ENCODE measurements at places on chromosomes 3 and 15.
A peak's percentile ranks its signal among the peaks of the same experiment; 100 is the strongest.

DNA sequence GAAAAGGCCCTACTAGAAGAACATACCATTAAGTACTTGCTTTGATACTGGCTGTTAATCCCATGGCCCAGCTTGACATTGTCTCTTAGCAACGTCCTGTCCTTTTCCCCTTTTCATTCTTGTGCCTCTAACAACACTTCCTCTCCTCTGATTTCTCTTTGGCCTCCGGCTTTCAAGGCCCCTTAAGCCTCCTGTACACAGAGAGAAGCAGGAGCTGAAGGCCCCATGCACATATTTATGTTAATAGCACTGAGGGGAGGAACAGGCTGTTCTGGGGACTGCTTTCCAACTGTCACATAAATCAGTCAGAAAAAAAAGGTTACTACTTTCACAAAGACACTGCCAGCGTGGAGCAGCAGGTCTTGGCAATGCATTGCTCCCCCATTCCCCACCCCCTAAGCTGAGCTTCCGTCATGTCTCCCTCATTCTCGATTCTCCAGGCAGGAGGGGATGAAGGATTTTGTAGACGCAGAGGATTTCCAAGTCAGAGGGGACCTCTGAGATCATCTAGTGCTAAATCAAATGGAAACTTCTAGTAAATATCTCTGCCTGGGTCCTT is 257.4 kb upstream of the ADAMTS9 start:
- no peak for DNase-seq

- no peak for DNase-seq
Observed at GRCh38 chr15:60419753-60420152, 22.0 kb upstream of the ANXA2 start.

- DNase-seq = no peak
Observed at GRCh38 chr3:101252945-101253344, 67.4 kb downstream of the IMPG2 start.

DNA sequence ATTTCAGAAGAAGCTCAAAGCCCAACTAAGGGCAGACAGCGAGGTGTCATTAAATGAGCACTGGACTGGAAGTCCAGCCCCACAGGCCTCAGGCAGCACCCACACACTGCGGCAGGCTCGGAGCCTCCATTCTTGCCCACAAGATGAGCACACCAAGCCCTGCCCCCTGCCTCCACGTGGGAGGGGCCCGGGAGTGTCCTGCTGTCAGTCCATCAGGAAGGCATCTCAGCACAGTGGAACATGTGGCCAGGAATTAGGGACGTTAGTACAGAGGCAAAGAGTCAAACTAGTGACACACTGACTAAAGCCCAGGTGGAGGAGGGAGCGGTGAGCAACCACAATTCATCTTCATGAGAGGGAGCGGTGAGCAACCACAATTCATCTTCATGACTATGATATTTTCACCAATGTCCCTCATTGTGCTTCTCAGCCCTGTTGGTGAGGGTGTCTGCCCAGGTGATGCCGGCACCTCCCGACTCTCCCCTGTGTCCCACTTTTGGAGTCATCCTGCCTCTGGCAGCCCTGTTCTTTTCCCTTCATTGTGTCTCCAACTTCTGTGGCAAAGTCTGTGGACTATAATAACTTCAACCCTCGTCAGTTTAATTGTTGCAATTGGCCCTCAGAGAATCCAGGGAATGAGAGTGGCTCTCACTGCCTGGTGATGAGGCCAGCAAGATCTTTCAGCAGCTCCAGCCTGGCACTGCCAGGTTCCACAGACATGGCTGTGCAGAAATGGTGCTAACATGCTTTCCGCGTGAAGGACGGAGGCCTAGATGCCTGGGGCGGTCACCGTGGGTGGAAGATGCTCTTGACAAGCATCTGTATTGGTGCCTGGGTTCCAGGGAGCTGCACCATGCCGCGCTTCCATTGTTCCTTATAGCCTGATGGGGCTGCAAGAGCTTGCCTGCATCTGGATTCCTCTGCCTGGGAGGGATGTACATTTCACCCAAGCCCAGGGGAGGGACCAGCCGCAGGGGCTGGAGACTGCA is 23.1 kb upstream of the SKOR1 start:
- DNase-seq = no peak

DNA sequence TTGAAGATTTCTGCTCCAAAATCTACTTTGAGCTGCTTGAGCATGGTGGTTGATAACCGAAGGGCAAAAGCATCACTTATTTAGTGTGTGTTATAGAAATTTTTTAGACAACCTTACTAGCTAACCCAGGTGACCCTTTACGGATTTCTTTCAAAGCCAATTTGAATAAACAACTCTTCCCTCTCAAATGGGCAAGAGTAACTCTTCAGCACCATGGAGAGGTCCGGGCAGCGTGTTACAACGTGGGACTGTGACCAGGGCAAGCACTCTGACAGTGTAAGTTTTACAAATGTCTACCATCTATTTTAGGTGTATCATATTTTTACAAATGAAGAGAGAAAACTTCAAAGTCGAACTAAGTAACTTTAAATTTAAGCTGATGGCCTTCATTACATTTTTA is 471.8 kb downstream of the MFSD1 start:
- no peak for DNase-seq

GRCh38 chr3:13235079-13235478 is 161.8 kb upstream of the IQSEC1 start:
- no peak for DNase-seq

DNA sequence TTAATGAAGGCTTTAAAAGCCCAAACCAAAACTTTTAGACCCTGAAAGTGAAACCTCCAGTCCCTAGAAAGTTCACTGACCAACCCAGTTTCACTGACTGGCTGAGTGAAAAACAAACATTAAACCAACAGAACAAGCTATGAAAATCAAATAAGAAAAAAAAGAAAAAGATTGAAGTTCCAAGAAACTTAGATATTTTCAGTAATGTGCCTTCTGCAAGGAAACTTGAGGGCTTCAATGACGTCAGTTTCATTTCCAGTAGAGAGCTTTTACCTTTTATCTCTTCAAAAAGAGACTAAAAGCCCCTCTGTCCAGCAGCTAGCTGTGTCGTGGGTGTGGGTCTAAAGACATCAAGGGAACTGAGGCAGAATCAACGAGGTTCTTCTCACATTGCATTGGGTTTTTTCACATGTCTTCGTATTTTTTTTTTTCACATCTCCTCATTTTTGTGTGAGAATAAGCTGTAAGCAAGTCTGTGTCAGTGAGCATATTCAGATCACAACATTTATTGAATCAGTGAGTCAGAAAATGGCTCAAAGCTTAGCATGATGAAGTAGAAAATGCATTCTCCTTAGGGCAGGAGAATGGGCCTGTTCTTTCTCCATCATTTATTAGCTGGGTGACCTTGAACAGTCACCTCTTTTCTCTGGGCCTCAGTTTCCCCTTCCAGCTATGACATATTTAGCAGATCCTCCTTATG is 54.8 kb upstream of the BCL6 start:
- DNase-seq = no peak

DNA sequence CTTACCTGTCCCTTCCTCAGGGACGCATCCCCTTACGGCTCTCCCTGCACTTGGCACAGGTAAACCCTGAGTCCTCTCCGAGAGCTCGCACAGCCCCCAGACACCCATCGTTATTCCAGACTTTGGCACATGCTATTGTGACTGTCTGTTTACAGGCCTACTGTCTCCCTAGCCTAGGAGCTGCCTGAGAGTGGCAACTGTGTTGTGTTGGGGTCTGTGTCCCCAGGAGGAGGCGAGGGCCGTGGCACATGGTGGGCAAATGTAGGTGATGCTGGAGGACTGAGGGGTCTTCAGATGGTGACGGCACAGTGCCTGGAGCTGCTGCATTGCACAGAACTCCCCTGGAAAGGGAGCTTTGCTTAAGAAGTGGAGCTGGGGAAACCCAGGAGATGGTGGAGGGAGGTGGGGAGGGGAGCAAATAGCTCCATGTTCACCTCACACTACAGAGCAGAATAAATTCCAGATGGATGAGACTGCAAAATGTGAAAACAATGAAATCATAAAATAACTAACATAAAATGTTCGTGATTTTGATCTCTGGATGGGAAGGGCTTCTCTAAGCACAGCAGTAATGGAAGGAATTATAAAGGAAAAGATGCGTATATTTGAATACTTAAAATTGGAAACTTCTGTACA is 96.5 kb downstream of the SMAD6 start:
- no peak for DNase-seq

- no peak for DNase-seq
Observed at GRCh38 chr15:33788906-33789540, 179.3 kb upstream of the CHRM5 start.

GRCh38 chr3:62211675-62212429 is 161.5 kb downstream of the FEZF2 start:
- no peak for DNase-seq

- DNase-seq = no peak
Observed at GRCh38 chr3:148232389-148232788, 465.3 kb upstream of the AGTR1 start.

GRCh38 chr3:50189274-50189673 is 2.1 kb upstream of the GNAT1 start:
- DNase-seq = peak; percentile 31

Data from AG04449 (cell line).